ENCODE measurements at places on chromosomes 1 and 21. TPM values are rescaled to one million over a fixed set of nuclear protein-coding genes. Genes with fewer than 3 reads are reported as not detected.

- H3K4me1 ChIP-seq, result no peaks in the 10 kb centered on the region
- DNase-seq, result no peak
- H3K27me3 ChIP-seq, result no peaks in the 10 kb centered on the region
- H3K4me3 ChIP-seq, result peak overlapping the region; percentile 22
- peak overlapping the region; percentile 86 for H3K27ac ChIP-seq
- peaks cover 18% of the 10 kb centered on the region for H3K36me3 ChIP-seq
Measured at GRCh38 chr1:109370712-109371340, 26.9 kb downstream of the SORT1 start.

- H3K36me3 ChIP-seq, result no peaks in the 10 kb centered on the region
- no peak overlapping the region for H3K4me3 ChIP-seq
- no peak overlapping the region for H3K27ac ChIP-seq
- no peak for DNase-seq
- no peaks in the 10 kb centered on the region for H3K4me1 ChIP-seq
Measured at GRCh38 chr1:234680331-234680904, 70.4 kb upstream of the IRF2BP2 start.

DNA sequence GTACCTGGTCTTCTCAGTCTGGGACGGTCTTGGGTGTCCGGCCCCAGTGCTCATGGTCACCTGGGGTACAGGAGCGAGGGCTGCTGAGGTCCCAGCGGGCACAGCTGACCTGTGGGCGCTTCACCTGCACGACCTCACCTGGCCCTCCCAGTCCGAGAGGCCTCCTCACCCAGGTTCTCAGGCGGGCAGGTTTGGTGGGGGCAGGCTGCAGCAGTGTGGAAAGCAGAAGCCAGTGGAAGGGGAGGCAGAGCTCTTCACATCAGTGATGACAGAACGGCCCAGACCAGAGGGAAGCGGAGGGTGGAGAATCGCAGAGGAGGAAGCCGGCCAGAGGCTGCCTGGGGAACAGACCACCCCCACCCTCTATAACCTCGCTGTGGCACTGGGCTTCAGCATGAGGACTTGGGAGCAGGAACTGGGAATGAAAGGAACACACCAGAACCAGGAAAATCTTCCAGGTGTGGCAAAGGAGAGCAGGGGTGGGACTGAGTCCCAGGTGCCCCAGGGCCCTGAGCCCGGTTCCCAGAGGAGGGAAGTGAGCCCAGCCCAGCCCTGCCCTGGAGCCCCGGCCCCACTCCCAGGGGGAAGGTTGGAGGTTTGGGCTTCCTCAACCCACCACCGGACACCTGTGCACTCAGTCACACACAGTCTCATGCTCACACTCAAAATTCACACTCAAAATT lies 265.2 kb upstream of the VAMP3 start:
- H3K27me3 ChIP-seq, result no peaks in the 10 kb centered on the region
- H3K36me3 ChIP-seq, result no peaks in the 10 kb centered on the region
- peaks cover 18% of the 10 kb centered on the region for H3K4me1 ChIP-seq
- H3K4me3 ChIP-seq, result no peak overlapping the region
- no peak overlapping the region for H3K27ac ChIP-seq

DNA sequence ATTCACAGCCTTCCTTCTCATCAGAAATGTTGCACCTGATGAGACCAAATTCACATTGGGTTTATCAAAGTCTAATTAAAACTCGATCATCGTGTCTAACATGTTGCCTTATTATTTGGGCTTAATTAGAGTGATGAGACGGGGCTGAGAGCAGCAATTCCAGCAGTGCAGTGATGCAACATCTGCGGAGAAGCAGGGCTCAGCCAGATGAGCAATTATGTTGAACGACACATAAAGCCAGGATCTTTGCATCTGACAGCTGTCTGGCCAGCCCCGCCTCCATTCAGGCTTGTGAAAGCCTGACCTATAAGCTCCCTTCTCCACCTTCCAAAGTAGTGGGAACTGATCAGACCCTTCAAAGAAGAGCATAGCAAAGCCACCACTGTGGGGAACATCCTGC lies 109.8 kb downstream of the C1orf94 start:
- H3K27ac ChIP-seq, result no peak overlapping the region
- DNase-seq, result no peak
- no peaks in the 10 kb centered on the region for H3K36me3 ChIP-seq
- H3K27me3 ChIP-seq, result no peaks in the 10 kb centered on the region

- H3K4me1 ChIP-seq, result no peaks in the 10 kb centered on the region
- no peak overlapping the region for H3K27ac ChIP-seq
- no peaks in the 10 kb centered on the region for H3K27me3 ChIP-seq
- DNase-seq, result no peak
- H3K36me3 ChIP-seq, result no peaks in the 10 kb centered on the region
Measured at GRCh38 chr21:25501996-25502665, 105.2 kb downstream of the MRPL39 start.

GRCh38 chr1:189409774-189410173 lies 1067.9 kb downstream of the BRINP3 start:
- H3K4me1 ChIP-seq, result no peaks in the 10 kb centered on the region
- no peaks in the 10 kb centered on the region for H3K27me3 ChIP-seq
- no peak for DNase-seq
- no peaks in the 10 kb centered on the region for H3K36me3 ChIP-seq
- no peak overlapping the region for H3K4me3 ChIP-seq

DNA sequence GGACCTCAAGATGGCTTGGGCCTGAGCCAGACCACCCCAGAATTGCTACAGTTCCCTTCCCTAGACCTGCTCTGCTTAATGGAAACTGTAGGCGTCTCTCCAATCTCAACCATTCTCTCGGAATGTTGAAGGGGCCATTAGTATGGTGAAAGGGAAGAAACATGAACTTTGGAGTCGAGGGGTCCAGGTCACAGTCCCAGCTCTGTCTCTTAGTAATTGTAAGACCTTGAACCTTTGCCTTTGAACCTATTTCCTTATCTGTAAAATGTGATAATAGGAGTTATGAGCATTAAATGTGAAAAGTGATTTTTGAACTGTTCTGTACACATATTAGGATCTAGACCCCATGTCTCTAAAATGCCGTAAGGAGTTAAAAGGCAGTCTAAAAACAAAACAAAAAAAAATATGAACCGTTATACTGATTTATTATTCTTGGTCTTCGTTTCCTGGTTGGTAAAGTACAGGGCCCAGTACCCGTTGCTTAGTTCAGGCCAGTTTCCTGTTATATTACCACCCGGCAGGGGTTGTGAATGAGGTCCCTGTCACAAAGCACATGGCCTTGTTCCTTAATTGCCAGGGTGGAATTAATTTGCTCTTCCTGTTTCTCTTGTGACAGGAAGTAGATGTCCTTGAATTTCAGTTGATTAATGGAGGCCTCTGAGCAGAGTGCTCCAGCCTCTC lies 42.3 kb downstream of the TCEANC2 start:
- no peak overlapping the region for H3K4me3 ChIP-seq
- no peak overlapping the region for H3K27ac ChIP-seq
- no peaks in the 10 kb centered on the region for H3K27me3 ChIP-seq
- H3K36me3 ChIP-seq, result peaks cover 7% of the 10 kb centered on the region
- DNase-seq, result no peak
- H3K4me1 ChIP-seq, result no peaks in the 10 kb centered on the region

GRCh38 chr1:193085263-193085662 lies 20.0 kb downstream of the GLRX2 start:
- H3K4me1 ChIP-seq, result no peaks in the 10 kb centered on the region
- peaks cover 33% of the 10 kb centered on the region for H3K36me3 ChIP-seq
- no peaks in the 10 kb centered on the region for H3K27me3 ChIP-seq
- DNase-seq, result no peak
- H3K4me3 ChIP-seq, result no peak overlapping the region
- H3K27ac ChIP-seq, result no peak overlapping the region

DNA sequence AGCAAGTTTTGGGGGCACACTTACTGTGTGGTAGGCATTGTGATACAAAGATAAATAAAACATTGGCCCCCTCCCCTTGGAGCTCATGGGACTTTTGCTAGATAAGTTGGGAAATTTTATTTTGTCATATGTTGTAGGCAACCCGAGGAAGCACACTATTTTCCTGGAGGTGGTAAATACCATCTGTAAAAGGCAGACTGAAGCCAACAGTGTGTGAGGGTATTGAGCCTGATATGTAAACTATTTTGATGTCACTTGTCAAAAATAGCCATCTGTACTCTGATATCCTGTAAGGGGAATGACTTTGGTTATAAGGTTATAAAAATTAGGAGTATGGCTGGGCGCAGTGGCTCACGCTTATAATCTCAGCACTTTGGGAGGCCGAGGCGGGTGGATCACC lies 30.6 kb downstream of the VANGL2 start:
- no peak for DNase-seq
- H3K36me3 ChIP-seq, result no peaks in the 10 kb centered on the region
- H3K27me3 ChIP-seq, result no peaks in the 10 kb centered on the region

GRCh38 chr1:38834937-38835827 lies 24.4 kb downstream of the RRAGC start:
- H3K27me3 ChIP-seq, result no peaks in the 10 kb centered on the region
- DNase-seq, result no peak
- H3K4me3 ChIP-seq, result no peak overlapping the region
- no peaks in the 10 kb centered on the region for H3K4me1 ChIP-seq
- H3K27ac ChIP-seq, result no peak overlapping the region

GRCh38 chr21:44337941-44338895 lies 972 bp downstream of the CFAP410 start:
- peaks cover 25% of the 10 kb centered on the region for H3K36me3 ChIP-seq
- peaks cover 26% of the 10 kb centered on the region for H3K4me1 ChIP-seq
- no peak overlapping the region for H3K4me3 ChIP-seq
- peak; percentile 91 for DNase-seq
- H3K27ac ChIP-seq, result peak overlapping the region; percentile 97

- H3K4me3 ChIP-seq, result no peak overlapping the region
- H3K4me1 ChIP-seq, result no peaks in the 10 kb centered on the region
- H3K36me3 ChIP-seq, result no peaks in the 10 kb centered on the region
- no peak for DNase-seq
- H3K27ac ChIP-seq, result no peak overlapping the region
Measured at GRCh38 chr1:172640111-172640510, 18.8 kb upstream of the FASLG start.

GRCh38 chr1:107871259-107871658 lies 93.7 kb downstream of the VAV3 start:
- no peak overlapping the region for H3K27ac ChIP-seq
- H3K27me3 ChIP-seq, result no peaks in the 10 kb centered on the region
- H3K4me1 ChIP-seq, result no peaks in the 10 kb centered on the region

- DNase-seq, result no peak
- H3K27me3 ChIP-seq, result no peaks in the 10 kb centered on the region
- no peak overlapping the region for H3K27ac ChIP-seq
- no peak overlapping the region for H3K4me3 ChIP-seq
Measured at GRCh38 chr1:237386362-237387143, 344.6 kb downstream of the RYR2 start.

- no peaks in the 10 kb centered on the region for H3K36me3 ChIP-seq
- peaks cover under 1% of the 10 kb centered on the region for H3K4me1 ChIP-seq
- no peak overlapping the region for H3K4me3 ChIP-seq
- DNase-seq, result no peak
Measured at GRCh38 chr21:42646836-42647235, 6.6 kb upstream of the PDE9A start.

DNA sequence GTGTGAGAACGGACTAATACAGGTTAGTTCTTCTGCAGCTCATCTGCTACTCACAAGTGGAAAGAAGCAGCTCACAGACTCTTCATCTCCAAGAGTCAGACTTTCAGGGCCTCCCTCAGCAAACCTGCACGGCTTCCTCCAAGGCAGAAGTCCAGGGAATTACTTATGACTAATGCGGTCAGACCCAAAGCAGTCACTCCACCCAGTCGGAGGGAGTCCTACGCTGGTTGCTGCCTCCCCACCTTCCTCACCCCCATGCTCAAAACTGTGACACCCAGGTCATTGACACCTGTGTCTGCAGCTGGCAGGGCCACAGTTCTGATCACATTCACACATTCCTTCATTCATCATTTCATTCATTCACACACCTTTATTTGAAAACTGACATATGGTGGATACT lies 38.4 kb upstream of the PRDM2 start:
- no peak overlapping the region for H3K4me3 ChIP-seq
- H3K27me3 ChIP-seq, result no peaks in the 10 kb centered on the region
- no peak overlapping the region for H3K27ac ChIP-seq
- DNase-seq, result no peak

DNA sequence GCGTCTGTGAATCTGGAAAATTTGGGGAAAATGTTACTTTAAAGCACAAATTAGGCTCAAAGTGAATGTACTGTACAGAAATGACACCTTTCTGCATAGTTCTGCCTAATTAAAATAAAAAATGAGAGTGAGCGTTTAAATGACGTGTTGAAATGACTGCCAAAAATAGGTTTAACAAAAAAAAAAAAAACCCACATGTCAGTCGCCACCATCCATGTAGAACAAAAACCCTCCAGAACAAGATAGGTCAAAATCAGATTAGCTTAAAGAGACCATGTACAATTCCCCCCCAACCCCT lies 745 bp downstream of the PARP1 start:
- peak overlapping the region; percentile 89 for H3K27ac ChIP-seq
- peaks cover 47% of the 10 kb centered on the region for H3K4me1 ChIP-seq
- peak overlapping the region; percentile 86 for H3K4me3 ChIP-seq
- no peaks in the 10 kb centered on the region for H3K36me3 ChIP-seq
- no peak for DNase-seq

GRCh38 chr21:35579520-35580293 lies 480.6 kb downstream of the SETD4 start:
- H3K4me1 ChIP-seq, result no peaks in the 10 kb centered on the region
- DNase-seq, result no peak
- no peaks in the 10 kb centered on the region for H3K36me3 ChIP-seq
- H3K27me3 ChIP-seq, result peaks cover 10% of the 10 kb centered on the region

DNA sequence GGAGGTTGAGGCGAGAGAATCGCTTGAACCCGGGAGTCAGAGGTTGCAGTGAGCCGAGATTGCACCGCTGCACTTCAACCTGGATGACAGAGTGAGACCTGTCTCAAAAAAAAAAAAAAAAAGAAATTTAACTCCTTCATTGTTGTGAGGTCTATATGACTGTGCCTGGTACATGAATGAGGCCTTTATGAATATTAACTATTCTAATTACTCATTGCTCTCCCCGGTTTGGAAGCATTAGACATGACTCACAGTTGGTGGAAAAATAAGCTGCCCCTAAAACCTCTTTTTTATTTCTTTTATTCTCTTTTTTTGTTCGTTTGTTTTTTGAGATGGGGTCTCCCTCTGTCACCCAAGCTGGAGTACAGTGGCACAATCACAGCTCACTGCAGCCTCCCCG lies 3.3 kb downstream of the NPPB start:
- H3K4me1 ChIP-seq, result peaks cover 6% of the 10 kb centered on the region
- H3K27ac ChIP-seq, result no peak overlapping the region
- no peak overlapping the region for H3K4me3 ChIP-seq
- DNase-seq, result no peak
- H3K27me3 ChIP-seq, result peaks cover 49% of the 10 kb centered on the region

GRCh38 chr1:211548321-211549091 lies 30.5 kb downstream of the SLC30A1 start:
- no peaks in the 10 kb centered on the region for H3K27me3 ChIP-seq
- DNase-seq, result peak; percentile 46
- no peaks in the 10 kb centered on the region for H3K4me1 ChIP-seq
- no peaks in the 10 kb centered on the region for H3K36me3 ChIP-seq
- H3K27ac ChIP-seq, result no peak overlapping the region

- no peak overlapping the region for H3K4me3 ChIP-seq
- H3K36me3 ChIP-seq, result no peaks in the 10 kb centered on the region
- H3K27ac ChIP-seq, result no peak overlapping the region
Measured at GRCh38 chr1:82391712-82392111, 591.0 kb downstream of the ADGRL2 start.

Gene DCST1
- 0.16 TPM for total RNA-seq

Gene CATSPERE
- total RNA-seq, result 1.1 TPM

Gene FCRLB
- total RNA-seq, result 0.95 TPM

Gene ZNF648
- not detected for total RNA-seq

Gene USH2A
- total RNA-seq, result not detected

Gene HSD11B1
- 2.0 TPM for total RNA-seq

Gene MANEAL
- 1.8 TPM for total RNA-seq

Gene NCMAP
- total RNA-seq, result not detected

Gene RGS8
- total RNA-seq, result not detected

Gene ZNF695
- total RNA-seq, result 0.14 TPM

Gene PPIAL4G
- 0.14 TPM for total RNA-seq

Gene NFASC
- total RNA-seq, result 29.9 TPM

Gene LENEP
- not detected for total RNA-seq

Measured in sigmoid colon (tissue), 7 donors.